ENCODE measurements at places on chromosomes 3 and 15.

GRCh38 chr3:72238010-72238691, 453.2 kb upstream of the PROK2 start:
- DNase-seq, result no peak

- DNase-seq, result no peak
Measured at GRCh38 chr3:23945663-23945912, 502 bp downstream of the NR1D2 start.

- DNase-seq, result no peak
Measured at GRCh38 chr3:15581471-15582394, 19.6 kb downstream of the HACL1 start.

DNA sequence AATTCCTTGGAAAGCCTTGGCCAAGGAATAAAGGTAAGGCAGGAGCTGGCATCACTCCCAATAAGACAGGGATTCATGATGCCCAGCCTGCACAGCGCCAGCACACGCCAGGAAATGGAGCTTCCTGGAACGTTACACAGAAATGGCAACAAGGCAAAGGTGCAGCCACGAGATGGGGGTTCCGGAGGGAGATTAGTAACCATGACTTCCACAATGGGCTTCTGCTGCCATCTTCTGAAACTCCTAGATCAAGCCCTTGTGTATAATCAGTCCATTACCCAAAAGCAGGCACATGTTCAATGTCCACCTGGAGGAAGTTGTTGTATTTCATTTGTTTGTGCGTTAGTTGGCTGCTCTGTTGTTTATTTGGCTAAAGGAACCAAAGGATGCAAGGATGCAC, 131.2 kb upstream of the TRIM42 start:
- no peak for DNase-seq

- no peak for DNase-seq
Measured at GRCh38 chr15:35530698-35531097, 15.3 kb downstream of the DPH6 start.
